ENCODE measurements at places on chromosomes 3 and 15. TPM values are rescaled to one million over a fixed set of nuclear protein-coding genes. Genes with fewer than 3 reads are reported as not detected.

The KNG1 gene
- not detected for total RNA-seq

The PARP15 gene
- 3.9 TPM for total RNA-seq

The SH2D7 gene
- not detected for total RNA-seq

The ITIH1 gene
- not detected for total RNA-seq

- no peak for DNase-seq
These were observed 24.9 kb downstream of the ALS2CL start for GRCh38 chr3:46668591-46668990.

GRCh38 chr15:35618260-35619188 is 72.6 kb upstream of the DPH6 start:
- DNase-seq = no peak

DNA sequence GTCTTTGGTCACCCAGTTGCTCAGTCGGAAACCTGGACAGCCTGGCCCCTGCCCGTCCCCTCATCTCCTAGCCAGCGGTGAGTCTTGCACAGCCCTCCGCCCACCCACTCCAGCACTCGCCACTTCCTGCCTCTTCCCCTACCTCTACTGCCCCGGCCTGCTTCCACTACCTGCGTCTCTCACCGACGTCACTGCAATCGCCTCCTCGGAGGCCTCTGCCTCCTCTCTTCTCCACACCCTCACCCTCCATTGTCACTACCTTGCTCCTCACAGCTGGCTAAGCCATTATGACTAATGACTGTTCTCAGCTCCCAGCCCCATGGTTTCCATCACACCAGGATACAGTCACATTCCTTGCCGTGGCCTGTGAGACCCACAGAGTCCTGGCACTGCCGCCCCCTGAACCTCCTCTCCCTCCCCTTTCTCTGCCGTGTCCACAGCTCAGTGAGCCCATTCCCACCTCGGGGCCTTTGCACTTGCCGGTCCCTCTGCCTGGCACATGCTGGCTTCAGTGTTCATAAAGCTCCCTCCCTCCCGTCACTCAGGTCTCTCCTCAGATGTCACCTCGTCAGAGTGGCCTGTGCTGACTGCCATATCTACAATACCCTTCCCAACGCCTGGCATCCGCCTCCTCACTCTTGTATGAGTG is 104.8 kb downstream of the FBLN2 start:
- no peak for DNase-seq

All from ureter (tissue), 1 donor.